H4 (cell line): ENCODE measurements at places on chromosomes 5 and 9. TPM values are rescaled to one million over a fixed set of nuclear protein-coding genes. Genes with fewer than 3 reads are reported as not detected.

DNA sequence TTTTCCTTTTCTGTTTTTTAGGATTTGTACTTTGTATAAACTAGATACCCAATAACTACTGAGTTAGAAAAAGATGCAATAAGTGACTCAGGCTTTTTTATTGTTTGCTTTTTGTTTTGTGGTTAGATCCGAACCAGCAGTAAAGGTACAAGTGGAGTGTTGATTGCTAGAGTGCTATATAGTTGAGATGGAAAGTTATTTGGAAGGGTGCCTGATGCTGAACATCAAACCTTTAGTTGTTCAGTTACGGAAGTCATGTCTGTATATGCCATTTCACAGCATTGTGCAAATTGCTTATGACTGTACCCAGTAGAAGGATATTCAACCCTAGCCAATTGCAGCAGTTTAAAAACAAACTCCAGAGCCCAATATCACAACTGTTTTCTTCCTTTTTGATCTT lies 285.1 kb downstream of the MAT2B start:
- DNase-seq, result peak; percentile 55

GRCh38 chr9:135602789-135603481 lies 36.4 kb downstream of the GLT6D1 start:
- DNase-seq, result no peak

DNA sequence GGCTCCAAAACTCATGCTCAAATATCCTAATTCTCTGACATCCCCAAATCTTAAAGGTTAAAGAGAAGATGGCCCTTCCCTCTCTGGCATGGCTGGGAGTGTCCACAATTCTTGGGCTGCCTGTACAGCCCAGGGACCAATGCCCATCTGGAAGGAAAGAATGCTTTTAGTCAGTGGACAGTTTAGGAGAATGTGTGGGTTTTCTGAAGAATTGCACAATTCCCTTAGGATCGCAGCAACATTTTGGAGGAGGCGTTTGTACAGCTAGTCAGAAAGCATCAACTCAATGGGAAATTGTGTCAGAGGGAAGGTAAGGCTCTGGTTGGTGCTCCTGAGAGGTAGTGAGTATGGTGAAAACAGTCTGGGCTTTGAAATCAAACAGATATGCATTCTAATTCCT lies 15.0 kb downstream of the FAM193B start:
- DNase-seq, result no peak

DNA sequence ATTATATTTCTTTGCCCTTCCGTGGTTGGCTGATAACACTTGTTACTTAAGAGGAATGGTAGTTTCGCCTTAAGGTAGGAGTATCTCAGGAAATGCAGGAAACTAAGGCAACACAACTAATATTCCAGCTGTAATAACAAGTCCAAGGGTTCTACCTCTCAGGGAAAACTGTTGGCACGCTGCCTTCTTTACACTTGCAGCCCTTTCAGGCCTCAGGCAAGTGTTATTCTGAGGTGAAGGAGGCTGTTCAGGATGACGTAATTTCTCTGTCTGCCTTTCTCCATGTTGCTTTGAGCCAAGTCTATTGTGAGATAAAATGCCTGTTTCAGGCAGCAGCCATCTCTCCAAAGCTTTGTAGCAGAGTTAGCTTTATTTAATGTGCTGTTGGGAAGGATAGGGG lies 38.0 kb downstream of the VCAN start:
- DNase-seq, result peak; percentile 65

- DNase-seq, result peak; percentile 49
These were observed 119.6 kb downstream of the SEMA6A start for GRCh38 chr5:116455061-116455460.

DNA sequence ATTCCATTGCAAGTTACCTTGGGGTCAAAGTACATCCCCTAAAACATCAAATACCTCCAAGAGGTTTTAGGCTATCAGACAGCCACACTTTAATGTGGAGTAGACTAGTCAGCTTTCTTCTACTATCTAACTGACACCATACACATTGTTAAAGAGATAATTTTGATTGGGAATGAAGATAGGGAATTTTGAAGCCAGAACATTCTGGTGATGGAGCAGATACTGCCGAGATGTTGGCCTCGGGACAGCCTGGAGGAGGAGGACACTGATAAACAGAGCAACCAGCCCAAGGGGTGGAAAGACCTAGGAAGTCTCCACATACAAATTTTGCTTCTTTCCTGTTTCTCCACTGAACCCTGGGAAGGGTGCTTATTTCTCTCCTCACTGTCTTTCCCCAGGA lies 14.9 kb downstream of the TJP2 start:
- DNase-seq, result no peak

GRCh38 chr5:176774216-176775171 lies 35.9 kb upstream of the UNC5A start:
- no peak for DNase-seq

DNA sequence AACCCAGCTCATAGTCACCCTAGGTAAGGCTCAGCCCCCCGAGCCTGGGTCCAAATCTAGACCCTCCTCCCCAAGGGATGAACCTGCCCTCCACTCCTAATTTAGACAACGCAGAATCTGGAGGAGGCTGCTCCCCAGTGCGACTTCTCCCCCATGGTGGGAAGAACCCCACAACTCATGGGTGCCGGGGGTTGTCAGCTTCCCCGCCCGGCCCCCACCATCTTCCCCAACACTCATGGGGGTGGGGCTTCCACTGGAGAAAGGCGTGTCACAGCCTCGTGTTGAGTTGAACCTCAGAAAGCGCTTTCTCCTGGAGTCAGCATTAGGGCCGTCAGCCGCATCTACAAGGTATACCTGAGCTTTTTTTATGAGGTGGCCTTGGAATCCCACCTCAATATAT lies 66.9 kb downstream of the IRX2 start:
- no peak for DNase-seq

GRCh38 chr5:21826884-21827283 lies 1026.3 kb downstream of the CDH12 start:
- no peak for DNase-seq

- no peak for DNase-seq
These were observed 65.3 kb downstream of the RASEF start for GRCh38 chr9:82997476-82998140.

DNA sequence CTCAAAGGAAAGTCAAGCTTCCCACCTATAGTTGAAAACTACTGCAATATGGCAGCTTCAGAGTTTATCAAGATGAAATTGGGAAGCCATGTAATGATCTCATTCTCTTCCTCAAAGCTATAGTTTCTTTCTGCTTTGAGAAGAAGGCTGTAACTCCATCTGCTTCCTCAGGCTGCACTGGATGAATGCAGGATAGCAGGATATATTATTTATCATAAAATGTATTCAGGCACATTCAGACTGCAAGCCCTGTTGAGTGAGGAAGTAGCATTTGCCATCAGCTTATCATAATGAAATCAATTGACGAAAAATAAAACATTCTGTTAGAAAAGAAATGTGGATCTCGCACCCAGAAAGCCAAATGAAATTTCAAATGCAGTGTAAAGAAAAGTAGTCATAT lies 560 bp downstream of the ATP10B start:
- DNase-seq, result no peak

DNA sequence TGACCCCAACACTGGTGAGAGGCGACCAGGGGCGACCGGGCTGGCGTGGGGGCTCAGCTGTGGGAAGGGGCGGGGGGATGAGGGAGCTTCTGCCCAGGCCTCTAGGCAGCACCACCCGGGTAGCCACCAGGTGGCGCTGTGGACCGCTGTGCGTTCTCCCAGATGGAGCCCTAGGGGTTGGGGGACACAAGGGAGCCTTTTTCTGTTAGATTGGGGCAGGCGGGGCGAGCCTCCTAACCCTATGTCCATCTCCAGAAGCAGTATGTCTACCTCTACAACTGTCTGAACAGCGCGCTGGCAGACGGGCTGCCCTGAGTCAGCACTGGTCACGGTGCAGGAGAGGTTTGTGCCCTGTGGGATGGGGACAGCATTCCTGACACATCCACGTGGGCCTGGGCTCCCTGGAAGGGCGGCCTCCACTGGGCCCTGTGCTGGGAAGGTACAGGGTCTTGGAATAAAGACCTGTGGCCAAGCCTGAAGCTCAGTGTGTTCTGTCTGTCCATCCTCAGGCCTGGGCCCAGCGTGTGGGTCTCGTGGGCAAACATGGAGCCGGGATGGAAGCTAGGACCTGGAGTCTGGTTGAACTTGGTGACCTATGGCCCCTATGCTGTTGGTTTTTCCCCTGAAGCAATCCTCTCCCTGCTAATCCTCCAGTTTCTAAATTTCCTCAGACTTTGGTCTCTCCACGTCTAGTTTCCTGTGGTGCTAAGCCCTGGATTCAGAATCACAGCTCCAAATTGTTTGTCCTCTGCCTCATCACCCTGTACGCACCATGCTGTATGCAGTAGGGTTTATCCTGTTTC lies 23.1 kb upstream of the SPTLC1 start:
- peak; percentile 32 for DNase-seq

GRCh38 chr9:16348531-16348930 lies 521.9 kb downstream of the BNC2 start:
- DNase-seq, result no peak

- no peak for DNase-seq
These were observed 225.7 kb downstream of the TLR4 start for GRCh38 chr9:117929868-117930267.

DNA sequence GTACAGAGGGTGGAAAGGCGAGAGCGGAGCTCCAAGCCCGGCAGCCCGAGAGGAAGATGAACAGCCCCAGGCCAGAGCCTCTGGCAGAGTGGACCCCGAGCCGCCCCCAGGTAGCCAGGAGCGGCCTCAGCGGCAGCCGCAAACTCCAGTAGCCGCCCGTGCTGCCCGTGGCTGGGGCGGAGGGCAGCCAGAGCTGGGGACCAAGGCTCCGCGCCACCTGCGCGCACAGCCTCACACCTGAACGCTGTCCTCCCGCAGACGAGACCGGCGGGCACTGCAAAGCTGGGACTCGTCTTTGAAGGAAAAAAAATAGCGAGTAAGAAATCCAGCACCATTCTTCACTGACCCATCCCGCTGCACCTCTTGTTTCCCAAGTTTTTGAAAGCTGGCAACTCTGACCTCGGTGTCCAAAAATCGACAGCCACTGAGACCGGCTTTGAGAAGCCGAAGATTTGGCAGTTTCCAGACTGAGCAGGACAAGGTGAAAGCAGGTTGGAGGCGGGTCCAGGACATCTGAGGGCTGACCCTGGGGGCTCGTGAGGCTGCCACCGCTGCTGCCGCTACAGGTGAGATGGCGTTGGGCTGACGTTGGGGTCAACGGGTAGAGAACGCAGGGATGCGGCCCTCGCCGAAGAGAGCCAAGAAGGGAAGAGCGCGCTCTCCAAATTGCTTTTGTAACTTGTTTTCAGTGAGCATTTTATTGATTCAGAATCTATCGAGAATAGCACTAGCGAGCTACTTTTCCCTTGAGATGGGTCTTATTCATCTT lies at the start of gene PTGER4:
TSS of gene PTGER4 (plus strand) at position 3 of the 769 bp plus-strand sequence. CDS start 1,079 bp downstream, outside the sequence.
- DNase-seq, result no peak

DNA sequence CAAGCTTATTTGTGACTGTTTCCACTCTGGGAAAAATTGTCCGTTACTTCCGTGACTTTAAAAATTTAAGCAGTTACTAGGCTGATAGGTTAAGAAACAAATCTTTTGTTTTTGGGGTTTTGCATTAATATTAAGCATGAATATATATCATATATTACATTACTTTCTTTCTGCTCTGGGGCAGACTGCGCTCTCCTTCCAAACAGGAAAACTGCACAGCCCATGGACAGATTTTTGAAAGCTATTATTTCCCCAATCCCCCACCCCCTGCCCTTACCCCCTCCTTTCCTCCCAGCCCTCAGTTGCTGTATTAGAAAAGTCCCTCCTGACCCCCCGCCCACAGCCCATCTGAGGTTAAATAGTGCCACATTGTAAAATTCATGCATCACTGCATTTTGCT lies 50.4 kb downstream of the G3BP1 start:
- no peak for DNase-seq

GABRA1 gene
- total RNA-seq, result 0.62 and 2.4 TPM in 2 replicates

SLU7 gene
- total RNA-seq, result 23.1 and 48.3 TPM in 2 replicates

FOXI1 gene
- not detected in 2 replicates for total RNA-seq

CCDC192 gene
- total RNA-seq, result not detected in 2 replicates

RRAGA gene
- 29.4 and 59.0 TPM in 2 replicates for total RNA-seq

FAM78A gene
- 0.29 and 0.87 TPM in 2 replicates for total RNA-seq

STK32A gene
- total RNA-seq, result 0.04 and 0.77 TPM in 2 replicates

PCDHA12 gene
- 0.21 and 0.60 TPM in 2 replicates for total RNA-seq

GLRX gene
- 27.0 and 62.0 TPM in 2 replicates for total RNA-seq

IL4 gene
- total RNA-seq, result not detected in 2 replicates

SLC25A2 gene
- not detected in 2 replicates for total RNA-seq

SPEF2 gene
- 5.0 and 7.8 TPM in 2 replicates for total RNA-seq

DNAI1 gene
- 0.04 and 0.27 TPM in 2 replicates for total RNA-seq

STPG3 gene
- not detected in 2 replicates for total RNA-seq

CDC20B gene
- not detected in 2 replicates for total RNA-seq

PCDHA13 gene
- 0.41 and 0.50 TPM in 2 replicates for total RNA-seq

ITK gene
- total RNA-seq, result 0.02 TPM in 1 of 2 replicates, not detected in the other
